ENCODE measurements at places on chromosomes 13 and 19. TPM values are rescaled to one million over a fixed set of nuclear protein-coding genes. Genes with fewer than 3 reads are reported as not detected.

- no peaks in the 10 kb centered on the region for H3K36me3 ChIP-seq
- no peaks in the 10 kb centered on the region for H3K27me3 ChIP-seq
- DNase-seq: peak; percentile 81
- no peak overlapping the region for H3K27ac ChIP-seq
- H3K4me1 ChIP-seq: peaks cover 6% of the 10 kb centered on the region
- peak overlapping the region; percentile 20 for H3K4me3 ChIP-seq
These were observed 30.2 kb upstream of the EVI5L start for GRCh38 chr19:7799640-7800355.

The LINGO3 gene
- total RNA-seq: not detected

DNA sequence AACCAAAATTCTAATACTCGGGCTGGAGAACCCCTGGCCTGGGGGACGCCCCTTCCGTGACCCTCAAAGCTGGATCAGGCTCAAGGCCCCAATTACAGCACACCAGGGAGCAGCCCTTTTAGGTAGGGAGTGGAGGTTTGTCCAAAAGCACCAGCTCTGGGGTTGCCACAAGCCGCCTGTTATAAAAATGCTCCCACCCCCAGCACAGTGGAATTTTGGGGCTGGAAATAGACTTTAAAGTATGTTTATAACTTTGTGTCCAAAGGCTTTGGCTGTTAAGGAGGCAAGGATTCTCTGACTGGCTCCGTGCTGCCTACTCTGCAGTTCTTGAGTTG, 564 bp upstream of the GMIP start:
- no peaks in the 10 kb centered on the region for H3K27me3 ChIP-seq
- H3K4me1 ChIP-seq: 0 out of 2 replicates have a peak, but pooled peaks cover 2% of the 10 kb centered on the region

GRCh38 chr13:64197232-64197631, 2781.6 kb upstream of the PCDH20 start:
- no peak for DNase-seq
- H3K27ac ChIP-seq: no peak overlapping the region

The USHBP1 gene
- not detected for total RNA-seq

DNA sequence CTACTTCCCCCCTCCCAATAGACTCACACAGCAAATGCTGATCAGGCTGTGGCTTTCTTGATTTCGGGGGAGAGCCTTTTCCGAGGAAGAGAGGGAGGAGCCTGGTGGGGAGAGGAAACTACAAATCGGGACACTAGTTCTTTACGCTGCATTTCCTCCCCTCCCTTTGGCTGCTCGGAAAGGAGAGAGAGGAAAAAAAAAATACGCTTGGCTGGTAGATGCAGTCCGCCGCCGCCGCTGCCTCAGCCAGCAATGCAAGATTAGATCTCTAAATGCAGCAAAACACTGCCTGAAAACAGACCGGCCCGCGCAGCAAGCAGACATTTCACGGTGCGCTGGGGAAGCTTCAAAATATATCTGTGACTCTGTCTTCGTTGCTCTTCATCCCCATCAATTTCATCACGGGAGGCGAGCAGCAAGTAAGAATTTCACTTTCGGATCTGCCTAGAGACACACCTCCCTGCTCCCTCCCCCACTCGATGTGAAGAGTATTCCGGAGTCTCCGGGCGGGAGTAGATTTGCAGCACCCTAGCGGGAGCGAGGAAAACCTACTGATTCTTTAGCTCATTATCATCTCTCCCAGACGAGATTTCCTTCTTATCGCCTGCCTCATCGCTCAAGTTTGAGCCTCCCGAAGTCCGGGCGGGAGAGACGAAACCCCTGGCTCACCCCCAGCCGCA, at the start of gene PCDH17:
TSS of gene PCDH17 (plus strand) at position 149 of the 680 bp plus-strand sequence. CDS start 803 bp downstream, outside the sequence.
- H3K36me3 ChIP-seq: no peaks in the 10 kb centered on the region
- peaks cover 54% of the 10 kb centered on the region for H3K27me3 ChIP-seq
- no peak for DNase-seq
- H3K4me3 ChIP-seq: peak within 1 kb of the TSS; percentile 44
- no peak within 1 kb of the TSS for H3K27ac ChIP-seq

GRCh38 chr13:98598043-98598442, 21.1 kb upstream of the STK24 start:
- H3K27me3 ChIP-seq: peaks cover 3% of the 10 kb centered on the region
- H3K4me3 ChIP-seq: no peak overlapping the region
- no peaks in the 10 kb centered on the region for H3K4me1 ChIP-seq
- no peak for DNase-seq
- H3K27ac ChIP-seq: no peak overlapping the region

The KISS1R gene
- total RNA-seq: not detected

The ZNF726 gene
- 2.0 TPM for total RNA-seq

DNA sequence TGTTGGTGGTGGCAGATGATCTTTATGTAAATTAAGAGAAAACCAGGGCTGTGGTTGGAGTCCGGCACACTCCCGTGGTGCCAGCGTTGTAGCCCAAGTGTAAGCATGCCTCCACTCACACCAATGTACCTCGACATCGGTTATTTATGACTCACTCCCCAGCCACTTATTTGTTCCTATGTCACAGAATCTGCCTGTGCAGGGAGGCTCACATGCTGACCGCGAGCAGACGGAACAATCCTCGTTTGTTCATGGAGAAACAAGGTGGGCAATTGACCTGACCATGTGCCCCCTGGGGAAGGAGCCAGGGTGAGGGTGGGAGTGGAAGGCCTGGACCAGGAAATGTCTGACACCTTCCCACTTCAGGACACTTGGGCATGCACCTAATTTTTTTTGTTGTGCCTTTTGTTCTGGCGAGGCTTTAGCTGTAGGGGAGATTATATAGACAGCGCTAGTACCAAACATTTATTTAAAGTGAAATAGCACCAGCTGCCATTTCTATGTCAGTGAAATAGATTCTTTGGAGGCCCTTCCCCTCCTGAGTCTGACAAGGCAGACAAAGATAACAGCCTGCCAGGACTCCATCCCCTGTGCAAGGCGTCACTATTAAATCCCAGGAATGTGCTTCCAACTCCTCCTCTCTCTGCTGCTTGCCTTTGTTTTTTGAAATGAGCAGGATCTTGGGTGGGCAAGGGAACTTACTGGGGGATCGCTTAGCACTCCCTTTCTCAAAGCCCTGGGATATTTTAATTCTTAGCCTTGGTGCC, 394.2 kb downstream of the FGF9 start:
- DNase-seq: no peak
- H3K36me3 ChIP-seq: no peaks in the 10 kb centered on the region
- no peak overlapping the region for H3K4me3 ChIP-seq
- H3K4me1 ChIP-seq: peaks cover 7% of the 10 kb centered on the region
- H3K27me3 ChIP-seq: no peaks in the 10 kb centered on the region

- H3K27me3 ChIP-seq: no peaks in the 10 kb centered on the region
- no peaks in the 10 kb centered on the region for H3K36me3 ChIP-seq
- H3K4me3 ChIP-seq: no peak overlapping the region
- peaks cover 13% of the 10 kb centered on the region for H3K4me1 ChIP-seq
- peak overlapping the region; percentile 25 for H3K27ac ChIP-seq
These were observed 118.2 kb downstream of the MIPEP start for GRCh38 chr13:23770973-23771372.

DNA sequence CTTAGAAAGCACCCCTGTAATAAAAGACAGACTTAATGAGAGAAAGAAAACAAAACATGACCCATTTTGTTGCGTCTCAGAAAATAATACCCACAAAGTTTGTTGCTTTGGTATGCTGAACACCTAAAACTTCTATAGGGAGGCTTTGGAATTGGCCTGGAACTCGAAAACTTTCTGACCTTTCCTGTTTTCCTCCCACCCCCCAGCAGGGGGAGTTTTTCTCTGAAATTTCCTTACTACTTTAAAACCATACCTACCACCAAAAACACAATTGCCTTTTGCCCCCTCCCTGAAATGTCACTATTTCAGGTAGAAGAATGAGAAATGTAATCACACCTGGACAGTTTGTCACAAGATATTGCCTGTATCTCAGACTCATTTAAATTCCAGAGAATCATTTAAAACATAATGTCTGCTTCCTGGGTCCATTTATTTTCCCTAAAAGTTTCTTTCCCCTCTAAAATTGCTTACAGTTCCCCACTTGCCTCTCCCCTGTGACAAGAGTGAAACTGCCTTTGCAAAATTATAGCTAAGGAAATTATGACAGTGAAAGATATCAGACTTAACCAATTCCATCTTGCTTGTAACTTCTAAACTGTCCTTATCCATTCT, 2700.2 kb downstream of the PCDH9 start:
- no peaks in the 10 kb centered on the region for H3K4me1 ChIP-seq
- DNase-seq: no peak
- no peaks in the 10 kb centered on the region for H3K36me3 ChIP-seq
- no peaks in the 10 kb centered on the region for H3K27me3 ChIP-seq
- H3K27ac ChIP-seq: no peak overlapping the region

DNA sequence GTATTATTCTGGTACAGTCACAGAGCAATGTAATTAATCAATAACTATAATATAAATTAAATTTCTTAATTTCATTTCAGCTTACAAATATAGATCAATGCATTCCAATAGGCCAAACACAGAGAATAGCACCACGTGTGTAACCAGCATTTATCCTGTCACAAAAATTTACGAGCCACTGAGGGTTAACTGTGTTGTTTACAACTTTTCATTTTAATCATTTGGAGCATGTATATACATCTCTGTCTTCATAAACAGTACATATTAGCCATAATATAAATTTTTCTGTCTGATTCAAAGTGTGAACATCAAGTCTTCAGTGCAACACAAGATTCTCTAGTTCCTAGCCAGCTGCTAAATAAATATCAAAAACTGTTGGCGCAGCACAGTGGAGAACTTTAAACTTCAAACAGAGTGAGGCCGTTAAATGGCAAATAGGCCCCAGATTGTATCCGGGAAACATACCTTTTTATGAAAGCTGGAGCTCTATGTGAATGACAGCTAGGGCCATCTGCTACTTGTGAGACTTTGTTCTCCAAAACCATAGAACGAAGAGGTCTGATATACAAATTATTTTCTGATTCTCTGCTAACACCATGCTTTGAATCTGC, 105.1 kb downstream of the TBC1D4 start:
- no peaks in the 10 kb centered on the region for H3K27me3 ChIP-seq
- H3K4me1 ChIP-seq: no peaks in the 10 kb centered on the region
- no peak overlapping the region for H3K27ac ChIP-seq
- H3K36me3 ChIP-seq: no peaks in the 10 kb centered on the region

GRCh38 chr13:45966715-45967114, 85.8 kb downstream of the ZC3H13 start:
- no peak for DNase-seq
- no peaks in the 10 kb centered on the region for H3K27me3 ChIP-seq
- H3K4me1 ChIP-seq: no peaks in the 10 kb centered on the region
- no peak overlapping the region for H3K27ac ChIP-seq

DNA sequence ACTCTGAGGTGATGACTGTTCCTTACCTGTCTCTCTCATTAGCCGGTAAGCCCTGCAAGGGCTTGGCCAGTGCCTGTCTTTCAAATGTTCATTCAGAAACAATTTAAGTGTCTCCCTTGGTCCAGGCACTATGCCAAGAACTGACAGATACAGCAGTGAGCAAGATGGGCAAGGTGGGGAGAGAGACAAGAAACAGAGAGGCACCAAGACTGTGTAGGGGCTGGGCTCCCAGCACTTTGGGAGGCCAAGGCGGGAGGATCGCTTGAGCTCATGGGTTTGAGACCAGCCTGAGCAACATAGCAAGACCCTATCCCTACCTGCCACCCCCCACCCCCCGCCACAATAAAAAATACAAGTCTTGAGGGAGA, 1.3 kb upstream of the CCNE1 start:
- no peaks in the 10 kb centered on the region for H3K36me3 ChIP-seq
- no peaks in the 10 kb centered on the region for H3K4me1 ChIP-seq
- H3K4me3 ChIP-seq: no peak overlapping the region
- H3K27ac ChIP-seq: no peak overlapping the region
- DNase-seq: peak; percentile 33
- no peaks in the 10 kb centered on the region for H3K27me3 ChIP-seq

DNA sequence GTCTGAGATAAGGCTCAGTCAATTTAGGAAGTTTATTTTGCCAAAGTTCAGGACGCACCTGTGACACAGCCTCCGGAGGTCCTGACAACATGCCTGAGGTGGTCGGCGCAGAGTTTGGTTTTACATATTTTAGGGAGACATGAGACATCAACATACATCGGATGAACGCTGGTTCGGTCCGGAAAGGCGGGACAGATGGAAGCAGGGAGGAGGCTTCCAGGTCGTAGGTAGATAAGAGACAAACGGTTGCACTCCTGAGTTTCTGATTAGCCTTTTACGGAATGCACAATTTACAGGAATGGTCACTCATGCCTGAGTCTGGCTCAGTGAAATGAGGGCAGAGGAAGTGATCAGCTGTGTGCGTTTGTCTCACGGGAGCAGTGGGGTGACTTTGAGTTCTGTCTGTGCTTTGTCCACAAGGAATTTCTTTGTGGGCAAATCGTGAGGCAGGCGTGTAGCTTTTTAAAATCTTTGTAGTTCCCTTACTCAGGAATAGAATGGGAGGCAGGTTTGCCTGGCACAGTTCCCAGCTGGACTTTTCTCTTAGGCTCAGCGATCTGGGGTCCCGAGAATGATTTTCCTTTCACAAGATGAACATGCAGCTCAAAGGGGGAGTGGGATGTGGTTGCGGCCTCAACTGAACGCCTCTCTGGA, 36.2 kb downstream of the C13orf46 start:
- DNase-seq: no peak
- no peak overlapping the region for H3K4me3 ChIP-seq
- no peaks in the 10 kb centered on the region for H3K36me3 ChIP-seq

GRCh38 chr19:7078008-7078407, 8.5 kb downstream of the ZNF557 start:
- no peaks in the 10 kb centered on the region for H3K27me3 ChIP-seq
- H3K4me1 ChIP-seq: no peaks in the 10 kb centered on the region
- H3K36me3 ChIP-seq: peaks cover 83% of the 10 kb centered on the region
- no peak for DNase-seq
- H3K4me3 ChIP-seq: no peak overlapping the region
